Tongue (tissue), 3 donors: ENCODE measurements at places on chromosomes 3 and 15. TPM values are rescaled to one million over a fixed set of nuclear protein-coding genes. Genes with fewer than 3 reads are reported as not detected.

Gene TMEM212
- not detected for total RNA-seq

Gene DNAJC17
- 17.3 TPM for total RNA-seq

DNA sequence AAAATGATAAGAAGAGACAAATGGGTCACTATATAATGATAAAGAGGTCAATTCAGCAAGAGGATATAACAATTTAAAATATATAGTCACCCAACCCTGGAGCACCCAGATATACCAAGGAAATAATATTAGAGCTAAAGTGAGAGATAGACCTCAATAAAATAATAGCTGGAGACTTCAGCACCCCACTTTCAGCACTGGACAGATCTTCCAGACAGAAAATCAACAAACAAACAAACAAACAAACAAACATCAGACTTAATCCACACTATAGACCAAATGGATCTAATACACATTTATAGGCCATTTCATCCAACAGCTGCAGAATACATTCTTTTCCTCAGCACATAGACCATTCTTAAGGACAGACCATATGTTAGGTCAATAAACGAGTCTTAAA is 79.4 kb downstream of the SENP7 start:
- no peak for DNase-seq

DNA sequence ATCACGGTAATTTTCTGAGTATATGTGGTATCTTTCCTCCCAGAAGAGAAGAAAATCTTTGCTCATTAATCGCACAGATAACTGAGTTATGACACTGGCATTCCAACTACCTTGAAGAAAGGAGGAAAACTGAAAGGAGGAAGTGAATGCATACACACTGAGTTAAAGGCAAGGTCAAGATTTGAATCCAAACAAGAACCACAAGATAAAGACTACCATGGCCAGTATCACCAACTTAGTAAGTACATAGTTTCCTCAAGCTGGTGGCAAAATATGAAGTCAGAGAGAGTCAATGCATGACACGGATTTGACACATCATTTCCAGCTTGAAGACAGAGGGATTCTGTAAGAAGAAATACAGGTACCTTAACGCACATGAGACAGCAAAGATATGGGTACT is 287.5 kb downstream of the ULK4 start:
- DNase-seq, result no peak

GRCh38 chr3:53068176-53068575 is 22.3 kb upstream of the SFMBT1 start:
- no peak for DNase-seq

- no peak for DNase-seq
These were observed 34.4 kb downstream of the GLCE start for GRCh38 chr15:69194854-69195253.

DNA sequence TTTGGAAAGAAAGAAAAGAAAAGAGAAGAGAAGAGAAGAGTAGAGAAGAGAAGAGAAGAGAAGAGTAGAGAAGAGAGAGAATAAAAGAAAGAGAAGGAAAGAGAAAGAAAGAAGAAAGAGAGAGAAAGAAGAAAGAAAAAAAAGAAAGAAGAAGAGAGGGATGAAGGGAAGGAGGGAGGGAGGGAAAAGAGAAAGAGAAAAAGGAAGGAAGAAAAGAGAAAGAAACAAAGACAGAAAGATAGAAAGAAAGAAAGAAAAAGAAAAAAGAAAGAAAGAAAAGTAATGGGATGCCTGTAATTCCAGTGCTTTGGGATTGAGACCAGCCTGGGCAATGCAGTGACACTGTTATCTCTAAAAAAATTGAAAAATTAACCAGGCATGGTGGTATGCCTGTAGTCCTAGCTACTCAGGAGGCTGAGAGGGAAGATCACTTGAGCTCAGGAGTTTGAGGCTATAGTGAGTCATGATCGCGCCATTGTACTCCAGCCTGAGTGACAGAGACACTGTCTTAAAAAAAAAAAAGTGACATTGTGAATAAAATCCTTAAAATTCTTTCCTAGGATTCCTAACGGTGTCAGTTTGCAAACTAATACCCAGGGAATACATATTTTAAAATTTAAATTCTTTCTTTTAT is 1.7 kb downstream of the RASL12 start:
- no peak for DNase-seq

Gene STXBP5L
- total RNA-seq, result not detected

Gene ROPN1
- not detected for total RNA-seq

- DNase-seq, result no peak
These were observed 47.2 kb downstream of the THBS1 start for GRCh38 chr15:39628144-39628508.

Gene CEMIP
- total RNA-seq, result 0.82 TPM
